ENCODE measurements at places on chromosomes 5 and 9. TPM values are rescaled to one million over a fixed set of nuclear protein-coding genes. Genes with fewer than 3 reads are reported as not detected.
A peak's percentile ranks its signal among the peaks of the same experiment; 100 is the strongest.

- DNase-seq, result no peak
- no peaks in the 10 kb centered on the region for H3K4me1 ChIP-seq
- H3K36me3 ChIP-seq, result no peaks in the 10 kb centered on the region
- H3K27me3 ChIP-seq, result peaks cover 3% of the 10 kb centered on the region
- no peak overlapping the region for H3K4me3 ChIP-seq
- H3K27ac ChIP-seq, result no peak overlapping the region
Observed at GRCh38 chr9:132472599-132472998, 62.6 kb downstream of the CFAP77 start.

DNA sequence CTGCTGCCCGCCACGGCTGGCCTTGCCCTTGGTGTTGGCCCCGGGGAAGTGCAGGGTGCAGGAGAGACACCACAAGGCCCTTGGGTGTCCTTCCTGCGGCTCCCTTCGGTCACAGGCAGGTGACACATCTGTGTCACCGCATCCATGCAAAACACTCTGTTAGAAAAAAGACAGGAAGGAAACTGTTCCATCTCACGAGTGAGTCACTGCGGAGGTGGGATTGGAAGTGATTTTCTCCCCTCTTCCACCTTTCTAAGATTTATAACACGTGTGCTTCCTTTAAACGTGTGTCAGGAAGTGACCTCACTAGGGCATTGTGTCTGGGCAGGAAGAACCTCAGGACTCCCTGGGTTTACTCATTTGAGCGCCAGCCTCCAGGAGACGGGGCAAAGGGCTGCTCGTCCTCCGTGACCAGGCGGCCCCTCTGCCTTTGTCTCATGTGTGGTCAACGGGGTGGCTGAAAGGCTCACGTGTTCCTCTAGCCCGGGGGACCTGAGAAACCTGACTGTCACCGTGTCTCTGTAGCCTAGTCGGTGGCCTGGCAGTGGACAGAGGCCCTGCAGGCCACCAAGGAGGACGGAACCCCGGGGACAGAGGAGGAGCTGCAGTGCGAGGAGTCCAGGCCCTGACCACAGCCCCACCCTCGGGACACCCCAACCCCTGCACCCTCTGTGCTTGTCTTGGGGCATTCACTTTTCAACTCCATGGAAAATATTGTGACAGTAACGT is 4.9 kb upstream of the LCN1 start:
- H3K4me3 ChIP-seq, result no peak overlapping the region
- DNase-seq, result peak; percentile 42
- no peaks in the 10 kb centered on the region for H3K36me3 ChIP-seq
- H3K4me1 ChIP-seq, result peaks cover 5% of the 10 kb centered on the region

GRCh38 chr5:60842871-60843385 is 1.1 kb downstream of the ELOVL7 start:
- no peak overlapping the region for H3K27ac ChIP-seq
- H3K4me1 ChIP-seq, result peaks cover 11% of the 10 kb centered on the region
- H3K4me3 ChIP-seq, result peak overlapping the region; percentile 72
- peaks cover 46% of the 10 kb centered on the region for H3K27me3 ChIP-seq
- no peaks in the 10 kb centered on the region for H3K36me3 ChIP-seq

The OMD gene
- total RNA-seq, result not detected

All from activated CD4-positive, alpha-beta memory T cell treated with anti-CD3 and anti-CD28 coated beads for 36 hours (primary cell).